ENCODE measurements at places on chromosomes 2 and 18.

- DNase-seq, result no peak
These were observed 148.4 kb downstream of the ZNF516 start for GRCh38 chr18:76346490-76347130.

- DNase-seq, result no peak
These were observed 145.4 kb downstream of the TCF4 start for GRCh38 chr18:55442561-55442960.

- no peak for DNase-seq
These were observed 275.7 kb upstream of the SPRED2 start for GRCh38 chr2:65708086-65708485.

DNA sequence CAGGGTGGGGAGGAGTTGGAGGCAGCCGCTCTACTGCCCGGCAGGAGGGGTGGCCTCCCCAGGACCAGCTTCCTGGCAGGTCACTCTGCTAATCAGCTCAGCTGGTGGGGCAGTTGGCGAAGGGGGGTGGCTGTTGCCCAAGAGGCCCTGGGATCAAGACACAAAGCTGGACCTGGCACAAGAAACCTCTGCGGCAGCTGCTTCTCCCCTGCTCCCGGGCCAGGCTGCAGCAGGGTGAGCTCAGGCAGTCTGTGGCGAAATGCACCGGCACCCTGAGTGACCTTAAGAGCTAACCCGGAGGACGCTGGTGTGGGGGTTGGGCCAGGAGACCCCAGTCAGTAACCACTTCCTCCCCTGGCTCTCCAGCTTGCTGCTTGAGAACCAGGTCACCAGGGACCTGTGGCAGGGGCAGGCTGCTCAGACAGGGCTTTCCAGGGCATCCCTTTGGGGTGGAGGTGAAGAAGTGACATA lies 31.1 kb downstream of the TOGARAM2 start:
- no peak for DNase-seq

DNA sequence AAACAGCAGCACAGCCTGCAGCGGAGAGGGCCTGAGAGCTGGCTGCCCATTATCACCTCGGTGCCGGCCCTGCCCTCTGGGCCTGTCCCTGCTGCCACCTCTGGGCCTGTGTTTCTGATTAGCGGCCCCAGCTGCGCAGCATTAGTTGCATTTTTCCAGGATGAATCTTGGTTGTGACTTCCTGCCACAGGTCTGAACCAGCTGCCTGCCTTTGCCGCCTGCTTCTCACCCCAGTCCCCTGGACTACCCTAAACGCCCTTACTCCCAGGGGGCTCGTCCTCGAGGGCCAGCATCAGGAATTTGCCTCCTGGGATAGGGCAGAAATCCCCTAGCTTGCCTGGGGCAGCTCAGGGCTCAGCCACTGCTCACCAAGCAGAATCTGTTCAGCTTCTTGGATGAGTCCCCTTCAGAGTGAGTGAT lies 342.8 kb downstream of the DYSF start:
- no peak for DNase-seq
